Panc1 (cell line): ENCODE measurements at places on chromosomes 5 and 9.
A peak's percentile ranks its signal among the peaks of the same experiment; 100 is the strongest.

DNA sequence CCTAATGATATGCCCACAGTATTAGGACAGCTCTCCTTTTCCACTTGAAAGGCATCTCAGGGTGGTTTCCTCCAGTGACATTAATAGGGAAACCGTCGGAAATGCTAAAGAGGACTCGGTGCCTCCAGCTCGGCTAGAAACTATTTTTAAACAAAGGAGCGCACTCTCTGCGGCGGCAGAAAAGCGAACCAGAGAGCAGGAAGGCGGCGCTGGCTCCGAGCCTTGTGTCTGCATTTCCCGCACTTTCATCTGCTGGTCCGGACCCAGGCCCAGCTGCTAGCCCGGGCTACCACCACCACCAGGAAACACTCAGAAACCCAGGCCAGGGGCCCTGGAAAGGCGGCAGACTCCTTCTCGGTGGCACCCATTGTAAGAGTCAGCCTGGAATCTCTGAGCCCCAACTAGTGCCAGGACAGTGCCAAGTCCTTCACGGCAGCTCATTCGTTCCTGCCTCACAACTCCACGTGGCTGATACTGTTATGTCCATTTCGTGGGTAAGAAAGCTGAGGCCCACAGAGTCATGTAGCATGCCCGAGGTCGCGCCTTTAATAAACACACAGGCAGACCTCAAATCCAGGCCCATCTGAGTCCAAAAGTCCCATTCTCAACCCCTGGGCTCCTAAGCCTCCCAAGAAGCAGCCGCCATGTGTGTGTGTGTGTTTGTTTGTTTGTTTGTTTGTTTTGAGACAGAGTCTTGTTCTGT lies 73.9 kb downstream of the VAV2 start:
- DNase-seq = no peak

DNA sequence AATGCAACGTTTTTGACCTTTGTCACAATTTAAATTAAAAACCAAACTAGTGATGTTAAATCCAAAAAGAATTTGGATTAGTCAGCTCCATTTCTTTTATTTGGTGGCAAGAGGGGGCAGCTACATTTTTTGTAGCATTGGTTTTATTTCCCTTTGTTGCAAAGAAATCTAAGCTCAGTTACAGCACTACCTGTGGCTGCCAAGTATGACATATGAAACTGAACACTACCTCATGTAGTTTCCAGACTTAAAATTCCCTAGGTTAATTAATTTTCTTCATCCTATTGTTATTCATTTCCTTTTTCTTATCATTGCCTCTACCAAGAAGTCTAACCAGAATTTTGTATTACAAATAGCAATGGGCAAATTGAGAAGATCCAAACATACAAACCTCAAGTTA lies 393.5 kb downstream of the BRINP1 start:
- no peak for DNase-seq

- DNase-seq = no peak
Measured at GRCh38 chr5:67511911-67512310, 315.3 kb upstream of the CD180 start.

DNA sequence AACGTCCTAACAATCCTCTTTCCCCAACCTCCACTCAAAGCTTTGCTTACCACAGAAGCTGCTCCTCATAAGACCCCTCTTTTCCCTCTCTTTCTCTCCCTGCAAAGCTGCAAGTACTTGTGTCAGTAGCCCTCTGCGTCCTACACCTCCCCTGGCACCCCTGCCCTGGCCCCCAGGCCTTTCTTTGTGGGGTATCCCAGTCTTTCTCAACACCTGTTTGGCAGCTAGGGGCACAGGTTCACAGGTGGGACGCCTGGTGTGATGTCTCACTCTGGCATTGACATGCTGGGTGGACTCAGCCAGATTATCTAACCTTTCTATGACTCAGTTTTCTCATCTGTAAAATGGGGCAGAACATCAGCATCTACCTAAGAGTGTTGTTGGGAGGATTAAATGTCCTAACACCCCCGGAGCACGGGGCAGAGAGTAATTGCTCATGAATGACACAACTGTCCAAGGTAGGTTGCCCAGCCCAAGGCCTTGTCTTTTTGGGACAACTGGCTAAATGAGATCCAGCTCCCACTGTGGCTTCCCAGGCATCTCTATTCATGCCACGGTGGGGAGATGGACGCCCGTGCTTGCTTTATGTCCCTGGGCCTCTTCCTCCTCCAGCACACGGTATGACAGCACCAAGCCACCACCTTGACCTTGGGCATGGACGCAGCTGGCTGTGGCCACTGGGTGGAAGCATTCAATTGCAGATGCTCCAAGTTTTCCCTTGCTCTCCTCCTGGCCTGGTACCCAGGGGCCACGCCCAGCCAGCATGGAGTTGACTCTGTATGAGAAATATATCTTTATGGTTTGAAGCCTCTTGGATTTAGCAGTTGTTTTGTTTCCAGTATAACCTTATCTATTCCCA lies 190.4 kb downstream of the RGS3 start:
- DNase-seq = no peak

GRCh38 chr9:98330831-98331230 lies 75.4 kb upstream of the TBC1D2 start:
- no peak for DNase-seq

- DNase-seq = no peak
Measured at GRCh38 chr5:109668668-109669422, 20.9 kb upstream of the MAN2A1 start.

DNA sequence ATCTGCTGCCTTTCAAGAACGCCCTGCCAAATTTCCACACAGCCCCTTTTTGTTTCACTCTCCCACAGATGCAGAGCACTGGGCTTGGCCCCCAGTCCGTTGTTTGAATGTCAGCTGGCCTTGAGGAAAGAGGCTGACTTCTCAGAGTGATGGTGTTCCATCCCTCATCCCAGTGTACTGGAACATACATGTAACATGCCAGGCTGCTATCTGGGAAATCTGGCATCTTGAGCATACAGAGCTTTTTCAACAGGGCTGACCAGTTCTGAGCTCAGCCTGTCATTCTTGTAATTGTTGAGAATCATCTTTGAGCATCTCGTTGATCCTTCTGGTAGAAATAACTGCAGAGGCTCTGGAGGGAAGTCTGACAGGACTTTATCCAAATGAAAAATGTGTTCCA lies 2.8 kb downstream of the GALNT10 start:
- no peak for DNase-seq

- no peak for DNase-seq
Measured at GRCh38 chr9:3179711-3180110, 335.8 kb upstream of the PUM3 start.

DNA sequence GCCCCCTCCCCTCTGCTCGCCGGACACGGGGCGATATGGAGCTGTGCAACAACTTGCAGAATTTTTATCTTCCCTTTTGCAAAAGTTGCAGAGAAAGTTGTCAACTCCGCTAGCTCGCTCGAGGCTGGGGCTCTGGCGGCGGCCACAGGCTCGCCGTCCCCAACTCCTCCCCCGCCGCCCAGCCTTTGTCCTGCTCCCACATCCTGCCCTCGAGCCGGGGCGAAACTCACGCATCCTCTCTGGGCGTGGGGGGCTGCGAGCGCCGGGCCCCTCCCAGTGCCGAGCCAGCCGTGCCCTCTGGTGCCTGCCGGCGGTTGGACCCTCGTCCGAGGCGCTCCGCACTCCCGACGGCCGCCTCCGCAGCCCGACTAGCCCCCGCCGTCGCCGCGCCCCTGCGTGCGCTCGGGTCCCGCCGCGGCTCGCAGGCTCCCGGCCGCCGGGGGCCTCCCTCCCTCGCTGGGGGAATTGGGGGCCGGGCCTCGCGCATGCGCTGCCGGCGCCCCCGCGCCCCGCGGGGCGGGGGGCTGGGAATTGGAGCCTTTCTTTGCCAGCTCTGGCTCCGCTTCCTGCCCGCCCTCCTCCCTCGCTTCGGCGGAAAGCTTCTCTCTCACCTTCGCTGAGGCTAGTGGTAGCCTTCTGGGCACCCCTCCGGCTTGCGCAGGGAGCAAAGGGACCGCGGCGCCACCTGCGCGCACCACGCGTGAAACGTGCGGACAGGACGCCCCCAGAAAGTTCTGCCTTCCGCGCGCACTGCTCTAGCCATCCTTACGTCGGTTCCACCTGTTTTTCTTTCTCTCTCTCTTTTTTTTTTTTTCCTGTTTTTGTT lies at the start of gene CCNJL:
Gene CCNJL, minus strand, starts transcription at position 431 of the 826 bp plus-strand sequence. CDS start 641 bp downstream, outside the sequence.
- DNase-seq = no peak

DNA sequence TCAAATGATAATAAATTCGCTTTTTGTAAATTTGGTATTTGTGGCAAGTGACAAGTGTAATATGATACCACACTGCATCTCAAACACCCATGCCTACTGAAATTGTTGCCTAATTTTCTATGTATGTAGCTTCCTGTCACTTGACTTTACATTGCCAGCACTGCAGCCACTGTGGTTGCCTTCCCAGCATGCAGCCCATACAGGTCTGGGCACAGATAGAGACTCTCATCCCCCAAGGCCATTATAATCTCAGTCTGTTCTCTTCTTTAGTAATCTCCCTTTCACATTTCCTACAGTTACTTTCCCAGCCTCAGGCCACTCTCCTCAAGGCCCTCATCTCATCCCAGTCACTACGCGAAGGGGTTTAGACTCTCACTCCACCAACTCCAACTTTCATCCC lies 1200.6 kb downstream of the PTPRD start:
- no peak for DNase-seq

DNA sequence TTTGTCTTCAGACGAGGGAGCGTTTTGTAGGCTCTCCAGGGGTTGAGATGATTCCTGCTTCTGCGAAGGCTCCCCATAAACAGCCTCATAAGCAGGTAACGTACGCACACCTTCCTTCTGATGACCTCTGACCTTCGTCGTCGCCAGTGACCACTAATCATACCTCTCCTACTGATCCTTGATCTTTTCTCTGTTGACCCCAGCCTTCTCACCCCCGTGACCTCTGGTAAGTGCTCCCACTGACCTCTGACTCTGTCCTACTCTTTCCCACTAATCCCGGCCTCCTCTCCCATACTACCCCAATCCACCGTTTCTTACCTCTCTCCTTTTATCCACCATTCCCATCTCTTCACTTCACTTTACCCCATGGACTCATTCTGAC lies 345 bp downstream of the DNAI1 start:
- no peak for DNase-seq

DNA sequence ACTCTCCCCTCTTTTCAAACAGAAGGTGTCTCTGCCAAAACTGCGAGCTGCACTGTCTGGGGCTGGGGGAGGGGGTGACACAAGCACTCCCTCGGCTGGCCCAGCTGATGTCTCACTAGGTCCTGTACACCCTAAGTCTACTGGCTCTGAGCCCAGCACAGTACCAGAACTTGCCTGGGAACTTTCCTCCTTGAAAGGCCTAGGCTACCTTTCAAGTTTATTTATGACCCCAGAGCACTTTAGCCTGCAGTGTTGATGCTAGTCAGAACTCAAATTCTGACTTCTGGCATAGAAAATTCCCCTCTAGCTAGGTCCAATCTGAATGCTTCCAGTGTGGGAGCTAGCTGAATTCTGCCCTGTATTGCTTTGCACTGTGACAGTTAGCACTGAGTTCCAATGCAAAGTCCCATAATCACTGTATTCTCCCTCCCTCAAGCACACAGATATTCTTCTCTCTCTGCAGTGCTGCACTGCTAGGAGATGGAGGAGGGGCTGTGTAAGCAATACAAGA lies 10.5 kb downstream of the LURAP1L start:
- DNase-seq = no peak

DNA sequence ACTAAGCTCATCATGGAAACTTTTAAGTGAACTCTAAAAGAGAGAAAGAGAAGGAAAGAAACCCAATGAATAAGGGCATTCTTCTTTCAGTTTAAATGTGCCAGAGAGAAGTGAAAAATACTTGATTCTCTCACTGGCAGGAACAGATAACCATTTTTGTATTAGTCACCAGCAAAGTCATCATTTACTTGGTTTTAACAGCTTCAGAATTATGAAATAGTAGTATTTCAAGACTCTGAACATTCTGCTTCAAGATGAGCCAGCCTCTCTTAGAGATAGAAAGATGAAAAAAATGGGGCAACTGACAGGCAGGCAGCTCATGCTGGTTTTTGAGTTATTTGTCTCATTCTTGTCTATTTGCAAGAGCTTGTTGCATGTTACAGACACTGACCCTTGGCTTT lies 103.5 kb downstream of the GCNT1 start:
- no peak for DNase-seq

DNA sequence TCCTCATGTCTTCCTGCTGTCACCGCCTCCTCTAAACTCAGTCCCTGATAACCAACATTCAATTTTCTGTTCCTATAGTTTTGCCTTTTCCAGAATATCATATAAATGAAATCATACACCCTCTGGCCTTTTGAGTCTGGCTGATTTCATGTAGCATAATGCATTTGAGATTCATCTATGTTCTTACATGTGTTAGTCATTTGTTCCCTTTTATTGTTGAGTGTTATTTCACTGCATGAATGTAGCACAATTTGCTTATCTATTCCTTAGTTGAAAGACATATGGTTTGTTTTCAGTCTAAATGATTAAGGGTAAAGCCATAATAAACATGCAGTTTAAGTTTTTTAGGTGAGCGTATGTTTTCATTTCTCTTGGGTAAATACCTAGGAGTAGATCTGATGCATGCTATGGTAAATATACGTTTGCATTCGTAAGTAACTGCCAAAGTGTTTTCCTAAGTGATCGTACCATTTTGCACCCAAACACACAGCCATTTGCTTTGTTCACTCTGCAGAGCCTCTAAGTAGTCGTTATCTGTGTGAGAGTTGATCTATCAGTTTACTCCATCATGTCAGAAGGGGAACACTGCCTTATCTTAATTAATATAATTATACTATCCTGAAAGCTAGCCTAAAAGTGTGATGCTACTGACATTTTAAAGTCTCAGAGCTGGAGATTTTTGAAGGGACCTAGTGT lies 460.8 kb downstream of the DMAC1 start:
- DNase-seq = no peak

GRCh38 chr5:179170606-179171005 lies 110.4 kb downstream of the ZNF354C start:
- no peak for DNase-seq

DNA sequence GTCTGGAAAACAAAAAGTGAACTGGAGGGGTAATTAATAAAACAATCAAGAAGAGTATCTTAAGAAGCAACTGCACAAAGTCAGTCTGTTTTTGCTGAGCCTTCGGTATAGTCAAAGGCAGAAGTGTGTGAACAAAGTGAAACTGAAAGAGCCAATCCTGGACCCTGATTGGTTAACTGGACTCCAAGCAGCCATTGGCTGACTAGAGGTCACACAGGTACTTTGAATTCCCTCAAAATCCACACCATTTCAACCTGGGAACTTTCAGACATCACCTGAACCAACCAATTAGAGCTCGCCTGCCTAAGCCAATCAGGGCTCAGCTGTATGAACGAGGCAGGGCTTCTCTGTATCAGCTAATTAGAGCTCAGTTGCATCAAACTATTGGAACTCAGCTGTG lies 286.7 kb downstream of the TLE4 start:
- DNase-seq = peak; percentile 15

DNA sequence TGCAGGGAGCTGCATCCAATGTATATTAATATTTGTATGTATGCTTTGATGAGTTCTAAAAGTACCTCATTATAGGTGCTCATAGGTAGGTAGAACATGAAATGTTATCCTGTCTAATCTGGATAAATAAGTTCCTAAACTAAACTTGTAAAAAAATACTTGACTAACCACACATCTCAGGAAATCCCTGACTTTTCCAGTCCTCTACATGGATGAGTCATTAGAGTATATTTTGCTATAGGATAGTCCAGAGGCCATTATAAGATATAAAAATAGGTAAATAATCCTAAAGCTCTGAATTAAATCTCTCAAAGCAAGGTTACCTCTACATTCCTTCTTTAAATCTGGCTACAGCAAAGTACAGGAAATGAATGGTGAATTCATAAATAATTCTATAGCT lies 404.3 kb downstream of the RAB3C start:
- DNase-seq = no peak
